Fibroblast of skin of back (primary cell): ENCODE measurements at places on chromosomes 5 and 9.

GRCh38 chr5:111072949-111073682 lies 1.6 kb downstream of the TSLP start:
- peak; percentile 67 for DNase-seq

GRCh38 chr5:180810959-180811622 lies 8.5 kb upstream of the MGAT1 start:
- DNase-seq = peak; percentile 50

GRCh38 chr5:94969174-94969573 lies 315.7 kb downstream of the MCTP1 start:
- peak; percentile 27 for DNase-seq

DNA sequence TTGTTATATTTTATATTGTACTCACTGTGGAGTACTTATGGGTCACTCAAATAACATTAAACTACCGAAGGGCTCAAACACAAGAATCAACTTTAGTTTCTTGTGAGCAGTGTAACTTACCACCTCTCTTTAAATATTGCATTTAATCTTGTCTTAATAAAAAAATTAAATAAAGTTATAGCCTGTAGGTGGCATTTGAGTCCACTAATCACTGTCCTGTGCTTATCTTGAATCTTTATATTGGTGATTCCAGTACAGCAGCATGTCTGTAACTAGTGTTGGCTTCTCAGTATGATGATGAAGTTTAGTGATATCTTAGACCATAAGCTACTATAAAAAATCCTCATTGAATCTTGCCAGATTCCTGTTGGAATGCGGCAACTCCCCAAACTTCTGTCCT lies 313.8 kb downstream of the FAM170A start:
- DNase-seq = peak; percentile 22

- DNase-seq = peak; percentile 24
Observed at GRCh38 chr9:119365291-119366027, 3.8 kb downstream of the BRINP1 start.

GRCh38 chr5:153983885-153984284 lies 54.8 kb downstream of the FAM114A2 start:
- DNase-seq = no peak

- DNase-seq = no peak
Observed at GRCh38 chr9:73168298-73168934, 16.8 kb downstream of the ANXA1 start.

DNA sequence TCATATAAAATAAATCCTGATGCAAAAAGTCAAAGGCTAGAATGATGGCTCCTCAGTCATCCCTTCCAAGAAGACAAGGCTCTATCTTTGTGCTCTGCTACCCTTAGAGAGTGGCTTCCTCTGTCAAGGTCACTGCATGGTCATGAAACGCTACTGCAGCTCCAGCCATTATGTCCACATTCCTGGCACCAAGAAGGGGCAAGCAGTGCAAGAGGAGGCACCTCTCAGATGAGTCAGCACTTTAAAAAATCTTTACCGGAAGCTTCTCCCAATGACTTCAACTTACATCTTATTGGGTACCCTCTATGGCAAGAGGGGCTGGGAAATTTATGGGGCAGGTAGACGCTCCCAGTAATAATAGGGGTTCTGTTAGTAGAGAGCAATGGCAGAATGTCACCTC lies 129.5 kb upstream of the CPEB4 start:
- DNase-seq = no peak

DNA sequence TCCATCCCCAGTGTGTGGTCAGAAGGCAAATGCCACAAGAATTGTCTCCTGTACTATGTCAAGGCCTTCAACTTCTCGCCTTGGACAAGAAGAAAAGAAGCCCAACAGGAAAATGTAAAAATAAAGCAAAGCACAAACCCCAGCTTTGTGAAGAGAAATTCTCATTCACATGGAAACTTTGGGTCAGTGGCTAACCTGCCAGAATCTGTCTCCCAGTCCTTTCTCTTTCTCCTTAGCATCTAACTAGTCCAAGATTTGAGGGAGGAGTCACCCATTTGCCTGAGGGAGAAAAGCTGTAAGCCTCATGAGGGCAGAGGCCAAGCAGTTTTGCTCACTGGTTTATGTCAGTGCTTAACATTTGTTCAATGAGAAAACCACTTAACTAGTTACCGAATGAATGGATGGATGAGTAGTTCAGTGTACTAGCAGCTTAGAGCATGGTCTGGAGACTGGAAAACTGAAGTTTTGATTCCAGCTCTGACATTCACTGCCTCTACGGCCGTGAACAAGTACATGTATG lies 36.0 kb downstream of the ADAM19 start:
- DNase-seq = no peak

GRCh38 chr9:91199739-91200497 lies 161.8 kb downstream of the AUH start:
- DNase-seq = no peak

- DNase-seq = no peak
Observed at GRCh38 chr5:104267320-104268015, 704.9 kb upstream of the NUDT12 start.

DNA sequence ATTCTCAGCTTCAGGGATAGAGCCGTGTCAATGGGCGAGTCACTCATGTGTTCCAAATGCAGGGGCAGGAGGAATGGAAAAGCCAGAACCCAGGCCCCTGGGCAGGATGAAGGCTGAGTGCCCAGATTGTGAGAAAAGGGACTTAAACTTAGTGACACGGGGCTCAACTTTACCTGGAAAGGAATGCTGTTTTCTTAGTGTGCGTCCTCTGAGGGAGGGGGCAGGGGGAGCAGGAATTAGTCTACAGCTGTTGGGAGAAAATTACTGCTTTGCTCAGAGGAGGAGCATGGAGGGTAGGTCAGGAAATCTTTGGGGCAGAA lies 14.6 kb downstream of the HK3 start:
- DNase-seq = no peak

GRCh38 chr9:98318041-98318790 lies 62.8 kb upstream of the TBC1D2 start:
- DNase-seq = no peak

- DNase-seq = peak; percentile 37
Observed at GRCh38 chr5:71924325-71924724, 182.9 kb upstream of the MAP1B start.

- DNase-seq = no peak
Observed at GRCh38 chr9:125754096-125754495, 6.9 kb downstream of the PBX3 start.

DNA sequence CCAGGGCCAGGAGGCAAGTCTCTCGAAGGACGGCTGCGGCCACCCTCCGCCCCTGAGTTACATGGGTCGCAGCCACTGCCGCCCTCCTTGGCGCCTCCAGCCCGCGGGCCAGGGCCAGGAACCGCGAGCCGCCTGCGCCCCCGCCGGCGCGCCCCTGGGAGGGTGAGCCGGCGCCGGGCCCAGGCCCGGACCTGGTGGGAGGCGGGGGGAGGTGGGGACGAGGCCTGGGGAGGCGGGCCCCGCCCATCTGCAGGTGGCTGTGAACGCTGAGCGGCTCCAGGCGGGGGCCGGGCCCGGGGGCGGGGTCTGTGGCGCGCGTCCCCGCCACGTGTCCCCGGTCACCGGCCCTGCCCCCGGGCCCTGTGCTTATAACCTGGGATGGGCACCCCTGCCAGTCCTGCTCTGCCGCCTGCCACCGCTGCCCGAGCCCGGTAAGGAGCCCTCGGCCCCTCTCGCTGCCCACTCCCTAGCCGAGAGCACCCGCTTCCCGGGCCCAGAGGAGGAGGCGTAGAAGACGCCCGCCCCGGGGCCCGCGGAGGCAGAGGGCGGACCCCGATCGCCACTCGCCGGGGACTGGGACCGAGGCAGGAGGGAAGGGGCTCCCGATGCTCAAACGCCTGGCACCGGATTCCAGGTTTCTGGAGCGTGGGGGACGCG lies at the start of gene ASS1:
Gene ASS1 (plus strand): TSS at position 397 of the 657 bp plus-strand sequence. CDS start 7,268 bp downstream, outside the sequence.
- DNase-seq = no peak

DNA sequence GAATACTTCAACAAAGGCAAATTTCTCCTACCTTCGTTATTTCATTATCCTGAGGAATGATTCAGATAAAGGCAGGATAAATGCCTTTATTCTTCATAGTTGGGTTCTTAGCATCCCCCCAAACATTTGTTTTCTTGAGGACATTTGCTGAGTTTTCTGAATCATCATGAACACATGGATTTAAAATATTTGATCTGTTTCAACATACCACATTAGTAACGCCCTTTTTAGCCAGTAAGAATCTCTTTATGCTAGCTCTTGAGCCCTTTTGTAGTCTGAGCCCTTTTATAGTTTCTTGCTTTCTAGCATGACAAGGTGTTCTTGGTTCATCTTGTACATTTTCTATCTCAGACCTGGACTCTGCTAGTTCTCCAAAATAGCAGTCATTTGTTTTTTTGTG lies 27.9 kb downstream of the SKIC3 start:
- DNase-seq = no peak

DNA sequence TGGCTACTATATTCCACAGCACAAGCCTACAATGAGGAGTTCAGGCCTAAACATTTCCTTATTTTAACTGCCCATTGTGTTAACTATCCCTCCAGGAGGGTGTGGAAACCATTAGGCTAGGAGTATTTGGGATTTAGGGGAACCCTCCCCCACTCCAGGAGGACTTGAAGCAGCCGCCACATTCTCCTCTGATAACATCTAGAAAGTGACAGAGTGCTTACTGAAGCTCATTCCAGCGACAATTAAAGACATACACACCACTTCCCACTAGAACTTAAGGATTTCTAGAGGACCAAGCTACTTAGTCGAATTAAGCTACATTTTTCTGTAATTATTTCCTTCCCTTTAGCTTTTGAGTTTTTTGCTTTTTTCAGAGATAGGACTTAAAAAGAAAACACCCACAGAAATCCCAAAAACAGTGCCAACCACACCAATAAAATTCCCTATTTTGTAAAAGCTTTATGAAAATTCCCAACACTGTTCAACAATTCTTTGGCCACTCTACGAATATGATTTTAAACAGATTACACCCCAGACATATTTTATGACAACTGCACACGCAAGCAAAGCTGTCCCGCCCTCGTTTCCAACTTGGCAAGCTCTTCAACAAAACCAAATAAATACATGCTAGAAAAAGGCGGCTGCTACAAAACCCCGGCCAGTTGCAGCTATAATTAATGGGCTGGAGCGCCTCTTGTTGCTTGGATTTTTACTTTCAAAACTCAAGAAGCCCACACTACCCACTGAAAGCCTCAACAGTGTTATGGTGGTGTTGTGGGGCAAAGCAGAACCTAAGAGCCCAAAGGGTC lies 4.5 kb downstream of the ROR2 start:
- peak; percentile 46 for DNase-seq

DNA sequence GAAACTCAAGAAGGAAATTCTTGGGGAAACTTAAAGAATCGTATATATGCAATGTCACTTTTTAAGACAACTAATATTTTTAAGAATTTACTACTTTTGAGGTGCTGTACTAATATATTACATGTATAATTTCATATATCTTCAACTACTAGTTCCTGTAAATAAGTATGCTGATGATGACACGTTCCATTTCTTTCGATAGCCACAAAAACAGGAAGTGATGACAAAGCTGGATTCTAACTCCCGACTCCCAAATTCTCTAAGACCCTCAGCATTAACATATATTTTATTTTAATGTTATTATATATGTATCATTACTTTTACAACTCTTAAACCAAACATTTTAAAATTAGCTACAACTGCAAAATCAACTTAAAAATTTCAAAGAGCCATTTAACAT lies 74.8 kb downstream of the STK32A start:
- DNase-seq = no peak

DNA sequence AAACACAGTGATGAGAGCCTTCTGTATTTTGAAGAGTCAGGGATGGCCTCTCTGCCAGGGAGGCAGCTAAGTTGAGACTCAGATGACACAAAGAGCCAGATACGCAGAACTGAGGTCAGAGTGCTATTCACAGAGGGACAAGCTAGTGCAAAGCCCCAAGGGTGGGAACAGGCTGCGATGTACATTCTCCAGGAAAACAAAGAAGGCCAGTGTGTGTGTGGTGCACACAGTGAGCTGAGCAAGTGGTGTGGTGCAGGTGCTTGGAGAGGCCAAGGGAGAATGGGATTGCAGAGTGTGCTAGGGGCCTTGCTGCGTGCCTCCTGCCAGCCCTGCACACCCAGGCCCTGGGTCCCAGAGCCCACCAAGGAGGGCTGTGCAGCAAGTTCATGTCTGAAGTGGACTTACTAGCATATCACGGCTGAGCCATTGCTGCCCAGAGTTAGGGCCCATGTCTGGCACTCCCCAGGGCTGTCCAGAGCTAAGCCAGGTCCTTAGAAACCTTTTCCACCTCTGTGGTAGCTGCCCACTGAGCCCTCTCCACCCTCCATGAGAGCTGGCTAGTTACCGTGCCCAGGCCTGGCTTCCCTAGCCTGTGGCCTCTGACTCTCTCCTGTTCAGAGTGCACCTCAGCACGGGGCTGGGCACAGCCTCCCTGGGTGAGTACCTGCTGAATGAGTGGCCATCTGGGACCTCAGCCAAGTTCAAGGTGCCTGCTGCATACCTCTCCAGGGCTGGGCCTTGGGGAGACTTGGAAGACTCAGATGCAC lies 9.3 kb downstream of the SLC25A48 start:
- DNase-seq = no peak

DNA sequence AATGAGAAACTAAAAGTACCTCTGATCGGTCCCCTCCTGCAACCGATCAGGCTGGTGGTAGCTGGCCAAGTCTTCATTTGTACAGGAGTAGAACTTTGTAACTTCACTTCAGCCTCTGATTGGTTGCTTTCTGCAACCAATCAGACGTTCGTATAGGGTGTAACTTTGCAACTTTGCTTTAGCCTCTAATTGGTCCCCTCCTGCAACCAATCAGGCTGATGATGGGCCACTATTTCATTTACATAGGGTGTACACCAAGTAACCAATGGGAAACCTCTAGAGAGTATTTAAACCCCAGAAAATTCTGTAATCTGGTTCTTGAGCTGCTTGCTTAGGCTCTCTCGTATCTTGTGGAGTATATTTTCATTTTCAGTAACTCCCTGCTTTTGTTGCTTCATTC lies 445.5 kb downstream of the MED10 start:
- no peak for DNase-seq

- DNase-seq = peak; percentile 91
Observed at GRCh38 chr9:114282926-114283325, 40.0 kb upstream of the ORM1 start.

DNA sequence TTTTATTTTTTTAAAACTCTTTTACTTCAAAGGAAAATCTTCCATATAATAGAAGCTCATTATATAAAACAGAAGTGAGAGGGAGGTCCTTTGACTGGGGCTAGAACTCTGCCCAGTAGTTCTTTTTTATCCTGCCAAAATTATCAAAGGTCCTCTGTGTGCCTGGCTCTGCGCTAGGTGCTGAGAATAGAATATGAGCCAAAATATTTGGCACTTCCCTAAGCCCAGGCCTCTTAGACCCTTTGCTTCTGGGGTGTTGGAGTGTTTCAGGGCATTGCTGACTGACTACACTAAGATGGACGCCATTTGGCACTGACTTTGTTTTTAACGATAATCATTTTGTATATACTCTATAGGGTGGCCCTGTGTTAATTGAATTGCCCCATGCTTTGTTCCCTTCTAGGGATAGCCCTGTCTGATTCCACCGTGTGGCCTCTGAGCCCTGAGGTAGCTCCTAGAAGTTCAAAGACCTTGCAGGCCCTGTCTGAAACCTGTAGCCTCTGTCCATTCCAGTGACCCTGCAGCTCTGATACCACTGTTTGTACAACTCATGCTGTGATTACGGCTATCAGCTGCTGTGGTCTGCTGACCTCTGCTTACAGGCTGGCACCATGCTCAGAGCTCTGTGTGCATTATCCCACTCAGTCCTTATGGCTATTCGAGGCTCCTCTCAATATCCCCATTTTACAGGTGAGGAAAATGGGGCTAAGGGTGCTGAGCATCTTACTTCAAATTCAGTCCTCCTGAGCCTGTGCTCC lies 84.3 kb upstream of the SHB start:
- DNase-seq = no peak
